ENCODE measurements at places on chromosomes 3 and 15.
A peak's percentile ranks its signal among the peaks of the same experiment; 100 is the strongest.

- no peaks in the 10 kb centered on the region for H3K4me1 ChIP-seq
- H3K27me3 ChIP-seq = no peaks in the 10 kb centered on the region
These were observed 861.6 kb upstream of the DPPA4 start for GRCh38 chr3:110198717-110199587.

DNA sequence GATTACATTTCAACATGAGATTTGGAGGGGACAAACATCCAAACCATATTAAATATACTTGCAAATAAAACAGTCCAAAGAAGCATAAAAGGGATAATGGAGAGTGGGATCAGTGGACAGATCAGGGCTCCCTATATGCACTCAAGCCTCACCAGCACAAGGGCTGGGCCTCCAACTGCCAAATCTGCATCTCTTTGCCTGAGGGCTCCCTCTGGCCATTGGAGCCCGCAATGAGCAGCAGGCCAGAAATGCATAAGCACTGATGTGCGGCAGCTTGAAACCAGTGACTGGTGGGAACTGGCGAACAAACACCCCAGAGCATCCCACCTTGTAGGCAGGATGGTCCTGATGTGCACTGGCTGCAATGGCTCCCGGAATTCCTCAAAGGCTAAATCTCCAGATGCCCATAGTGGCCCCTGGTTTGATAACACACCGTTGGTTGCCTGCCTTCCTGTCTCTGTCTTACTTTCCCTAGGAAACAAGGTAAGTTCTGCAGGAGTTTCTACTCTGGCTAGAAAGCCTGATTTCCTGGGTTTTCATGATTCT, 55.9 kb upstream of the POMGNT2 start:
- peaks cover 3% of the 10 kb centered on the region for H3K4me1 ChIP-seq
- no peak overlapping the region for H3K4me3 ChIP-seq
- peak; percentile 38 for DNase-seq
- H3K36me3 ChIP-seq = no peaks in the 10 kb centered on the region

- H3K4me3 ChIP-seq = no peak overlapping the region
- no peak for DNase-seq
- H3K27me3 ChIP-seq = no peaks in the 10 kb centered on the region
- H3K36me3 ChIP-seq = no peaks in the 10 kb centered on the region
- no peak overlapping the region for H3K27ac ChIP-seq
- no peaks in the 10 kb centered on the region for H3K4me1 ChIP-seq
These were observed 67.2 kb upstream of the TP63 start for GRCh38 chr3:189563853-189564563.

DNA sequence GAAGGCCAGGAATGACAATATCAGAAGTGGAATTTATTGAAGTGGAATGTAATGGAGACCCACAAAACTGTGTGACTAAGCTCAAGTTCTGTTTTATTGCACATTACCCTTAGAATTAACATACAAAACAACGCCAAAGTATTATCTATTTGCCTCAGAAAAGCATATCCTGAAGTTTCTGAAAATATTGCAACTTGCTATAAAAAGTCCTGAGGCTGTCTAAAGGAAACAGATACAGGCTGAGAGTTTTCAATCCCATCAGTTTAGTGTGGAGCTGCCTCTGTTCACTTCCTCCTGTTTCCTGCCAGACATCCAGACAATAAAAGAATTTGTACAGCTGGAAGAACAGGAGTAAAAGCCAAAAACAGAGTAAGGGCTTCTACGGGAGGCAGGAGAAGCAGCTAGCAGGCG, 108.8 kb downstream of the FBN1 start:
- H3K36me3 ChIP-seq = no peaks in the 10 kb centered on the region
- no peak overlapping the region for H3K4me3 ChIP-seq
- no peaks in the 10 kb centered on the region for H3K27me3 ChIP-seq
- no peaks in the 10 kb centered on the region for H3K4me1 ChIP-seq

GRCh38 chr15:34275154-34275553, 50.3 kb downstream of the EMC4 start:
- H3K27me3 ChIP-seq = no peaks in the 10 kb centered on the region
- no peak overlapping the region for H3K27ac ChIP-seq
- no peak overlapping the region for H3K4me3 ChIP-seq
- H3K4me1 ChIP-seq = no peaks in the 10 kb centered on the region

DNA sequence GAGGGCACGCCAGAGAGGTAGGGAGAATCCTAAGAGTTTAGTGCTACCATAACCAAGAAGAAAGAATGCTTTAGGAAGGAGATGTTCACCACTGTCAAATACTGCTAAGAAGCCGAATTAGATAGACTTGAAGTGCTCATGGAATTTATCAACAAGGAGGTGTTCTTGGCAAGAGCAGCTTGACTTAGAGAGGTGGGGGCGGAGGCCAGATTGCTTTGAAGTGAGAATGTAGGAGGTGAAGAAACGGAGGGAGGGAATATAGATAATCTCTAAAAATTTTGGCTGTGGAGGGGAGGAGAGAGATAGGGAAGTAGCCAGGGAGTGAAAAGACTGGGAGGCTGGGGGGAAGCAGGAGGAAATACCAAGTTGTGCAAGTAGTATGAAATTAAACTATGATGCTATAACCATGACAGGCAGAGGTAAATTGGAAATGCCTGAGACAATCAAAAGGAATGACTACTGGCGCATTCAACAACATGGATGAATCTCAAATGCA, 35.5 kb downstream of the GADL1 start:
- no peak for DNase-seq
- H3K4me1 ChIP-seq = no peaks in the 10 kb centered on the region
- no peaks in the 10 kb centered on the region for H3K27me3 ChIP-seq
- H3K36me3 ChIP-seq = no peaks in the 10 kb centered on the region
- H3K4me3 ChIP-seq = no peak overlapping the region

DNA sequence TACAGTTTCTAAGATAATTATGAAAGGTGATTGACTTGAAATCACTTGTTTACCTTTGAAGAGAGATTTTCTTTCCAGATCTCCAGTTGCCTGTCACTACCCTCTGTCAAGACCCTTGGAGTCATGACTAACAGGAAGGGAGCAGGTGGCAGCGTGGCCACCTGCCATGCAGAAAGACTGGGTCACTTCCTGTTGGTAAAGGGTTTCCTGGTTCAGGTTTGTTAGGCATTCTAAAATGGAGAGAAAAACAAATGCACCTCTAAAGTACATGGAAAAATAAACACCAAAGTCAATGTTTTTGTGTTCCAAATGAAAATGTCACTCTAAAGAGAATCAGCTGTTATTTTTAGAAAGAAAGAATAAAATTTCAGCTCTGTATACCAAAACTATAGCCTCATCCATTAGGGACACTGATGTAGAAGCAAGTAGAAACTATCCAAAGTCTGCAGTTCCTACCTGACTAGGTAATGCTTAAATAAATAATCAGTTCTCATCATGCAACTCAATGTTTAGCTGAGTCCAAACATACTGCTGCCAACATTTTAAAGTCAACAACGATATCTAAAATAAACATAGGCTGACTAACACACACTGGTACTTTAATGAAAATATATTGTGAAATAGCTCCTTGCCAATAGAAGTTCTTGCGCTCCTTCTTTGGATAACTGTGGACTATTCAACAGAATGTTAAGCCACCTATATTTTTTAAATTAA, 23.9 kb upstream of the TM4SF1 start:
- no peak for DNase-seq
- no peak overlapping the region for H3K4me3 ChIP-seq

DNA sequence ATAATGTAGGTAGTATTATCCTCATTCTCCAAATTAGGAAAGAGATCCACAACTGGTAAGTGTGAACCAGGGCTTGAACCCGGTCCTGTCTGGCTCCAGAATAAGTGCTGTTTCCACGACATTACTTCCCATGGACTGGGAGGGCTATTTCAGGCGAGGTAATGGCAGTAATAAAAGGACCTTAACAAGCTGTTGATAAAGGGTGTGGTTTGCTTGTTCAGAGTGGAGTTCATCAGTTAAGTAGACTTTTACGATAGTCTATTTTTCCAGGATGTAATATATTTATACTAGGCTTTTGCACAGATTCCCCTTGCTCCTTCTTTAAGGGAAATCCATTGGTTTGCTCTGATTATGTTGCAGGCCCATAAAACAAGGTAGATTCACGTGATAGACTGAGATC, 88.4 kb upstream of the TNFAIP8L3 start:
- H3K4me3 ChIP-seq = no peak overlapping the region
- no peak overlapping the region for H3K27ac ChIP-seq
- no peaks in the 10 kb centered on the region for H3K4me1 ChIP-seq

DNA sequence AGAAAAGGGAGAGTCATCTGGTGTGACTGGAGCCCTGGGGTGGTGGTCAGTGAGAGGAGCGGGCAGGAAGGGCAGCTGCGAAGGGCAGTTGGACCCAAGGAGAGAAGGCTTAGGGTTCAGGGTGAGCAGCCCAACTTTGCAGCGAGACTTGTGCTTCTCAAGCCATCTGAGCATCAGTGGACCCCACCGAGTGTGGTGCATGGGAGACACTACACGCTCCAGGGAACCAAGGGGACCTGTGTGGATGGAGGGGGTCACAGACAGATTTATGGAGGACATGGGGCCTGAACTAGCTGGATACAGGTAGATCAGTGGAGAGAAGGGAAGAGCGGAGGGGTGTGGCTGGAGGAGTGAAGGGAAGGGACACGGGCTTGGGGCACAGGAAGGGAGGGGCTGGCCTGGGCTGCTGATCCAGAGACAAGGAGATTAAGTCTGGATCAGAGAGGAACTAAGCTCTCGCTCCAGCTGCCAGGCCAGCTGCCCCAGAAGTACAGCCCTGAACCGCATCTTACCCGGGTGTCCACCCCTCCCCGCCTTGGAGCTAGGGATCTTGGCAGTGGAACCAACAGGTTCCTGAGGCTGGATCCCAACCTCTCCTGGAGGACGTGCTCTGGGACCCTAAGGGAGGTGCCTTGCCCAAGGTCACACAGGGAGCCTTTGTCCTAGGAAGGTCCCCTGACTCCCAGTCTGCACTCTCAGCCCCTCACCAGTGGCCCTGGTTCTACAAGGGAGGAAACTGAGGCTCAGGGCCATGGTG, 120.5 kb downstream of the CORO2B start:
- no peak overlapping the region for H3K27ac ChIP-seq
- no peak for DNase-seq
- no peak overlapping the region for H3K4me3 ChIP-seq
- no peaks in the 10 kb centered on the region for H3K27me3 ChIP-seq

GRCh38 chr15:48449734-48450133, 118.5 kb downstream of the DUT start:
- H3K4me3 ChIP-seq = no peak overlapping the region
- no peak for DNase-seq
- H3K27ac ChIP-seq = no peak overlapping the region
- peaks cover 3% of the 10 kb centered on the region for H3K4me1 ChIP-seq
- H3K36me3 ChIP-seq = no peaks in the 10 kb centered on the region

GRCh38 chr3:51441282-51442030, 50.4 kb downstream of the RBM15B start:
- H3K27me3 ChIP-seq = no peaks in the 10 kb centered on the region
- DNase-seq = no peak
- no peaks in the 10 kb centered on the region for H3K4me1 ChIP-seq

DNA sequence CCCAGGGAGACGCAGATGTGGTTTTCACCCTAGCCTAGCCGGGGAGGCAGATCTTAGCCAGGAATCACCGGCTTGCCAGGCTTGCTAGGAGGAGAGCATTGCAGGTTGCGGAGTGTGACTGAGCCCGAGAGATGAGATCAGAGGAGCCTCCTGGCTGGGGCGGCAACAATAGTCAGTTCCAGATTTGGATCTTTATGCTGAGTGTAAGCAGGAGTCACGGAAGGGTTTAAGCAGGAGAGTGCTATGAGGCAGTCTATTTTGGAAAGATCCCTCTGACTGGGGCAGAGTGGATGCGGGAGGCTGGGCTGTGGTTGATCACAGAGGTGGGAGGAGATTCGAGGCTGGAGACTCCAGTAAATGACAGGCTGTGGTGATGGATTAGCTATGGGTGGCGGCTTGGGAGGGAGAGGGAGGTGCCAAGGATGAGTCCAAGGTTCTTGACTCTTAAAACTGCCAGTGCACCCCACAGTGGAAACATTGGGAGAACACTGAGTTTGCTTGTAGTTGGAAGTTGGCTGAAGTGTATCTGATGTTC, 10.4 kb upstream of the BAHD1 start:
- peaks cover 10% of the 10 kb centered on the region for H3K4me1 ChIP-seq
- H3K27ac ChIP-seq = no peak overlapping the region
- peak; percentile 55 for DNase-seq

GRCh38 chr3:15223685-15224572, 17.9 kb downstream of the CAPN7 start:
- no peak for DNase-seq
- no peaks in the 10 kb centered on the region for H3K36me3 ChIP-seq
- no peak overlapping the region for H3K4me3 ChIP-seq
- H3K27me3 ChIP-seq = no peaks in the 10 kb centered on the region
- H3K4me1 ChIP-seq = no peaks in the 10 kb centered on the region

DNA sequence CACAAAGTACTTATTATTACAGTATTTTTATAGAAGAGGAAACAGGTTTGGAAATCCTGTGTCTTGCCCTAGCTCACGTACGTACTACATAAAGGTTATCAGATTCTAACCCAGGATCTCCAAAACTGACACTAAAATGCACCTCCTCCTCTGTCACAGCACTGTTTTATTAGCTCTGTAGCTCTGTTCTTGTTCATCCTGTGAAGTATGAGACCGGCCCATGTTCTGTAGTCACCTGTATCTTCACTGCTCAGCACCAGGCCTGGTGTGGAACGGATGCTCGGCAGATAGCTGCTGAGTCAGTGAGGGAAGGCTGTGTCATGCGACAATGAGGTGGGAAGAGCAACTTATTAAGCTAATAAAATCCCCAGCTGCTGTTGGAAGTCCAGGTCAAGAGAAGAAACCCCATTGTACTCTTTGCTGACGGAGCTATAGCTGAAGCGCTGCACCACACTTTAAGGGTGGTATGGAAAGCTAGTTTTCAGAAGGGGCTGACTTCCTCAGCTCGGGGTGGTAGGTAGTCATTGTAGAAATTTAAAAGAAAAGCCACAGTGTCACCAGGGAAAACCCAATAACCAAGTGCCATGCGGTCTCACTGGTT, 22.8 kb downstream of the BCL2A1 start:
- peak; percentile 7 for DNase-seq
- H3K27me3 ChIP-seq = no peaks in the 10 kb centered on the region
- H3K27ac ChIP-seq = no peak overlapping the region
- H3K4me3 ChIP-seq = no peak overlapping the region

DNA sequence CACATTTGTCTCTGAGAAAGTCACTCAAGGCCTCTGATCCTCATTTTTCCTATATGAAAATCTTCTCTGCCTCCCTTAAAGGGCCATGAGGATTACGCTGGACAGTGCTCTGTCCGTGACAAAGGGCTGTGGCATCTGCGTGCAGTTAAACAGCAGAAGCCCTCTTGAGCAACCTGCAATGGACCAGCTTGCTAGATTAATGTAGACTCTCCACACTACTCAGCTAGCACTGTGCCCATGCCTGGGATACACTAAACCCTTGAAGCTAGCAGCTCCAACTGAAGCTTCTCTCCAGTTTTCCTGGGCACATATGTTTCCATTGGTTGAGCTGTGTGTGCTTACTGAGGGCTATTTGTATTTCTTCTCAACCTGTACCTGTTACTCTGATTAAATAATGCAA, 303.8 kb downstream of the RPLP1 start:
- no peak for DNase-seq
- no peak overlapping the region for H3K4me3 ChIP-seq
- H3K4me1 ChIP-seq = no peaks in the 10 kb centered on the region

DNA sequence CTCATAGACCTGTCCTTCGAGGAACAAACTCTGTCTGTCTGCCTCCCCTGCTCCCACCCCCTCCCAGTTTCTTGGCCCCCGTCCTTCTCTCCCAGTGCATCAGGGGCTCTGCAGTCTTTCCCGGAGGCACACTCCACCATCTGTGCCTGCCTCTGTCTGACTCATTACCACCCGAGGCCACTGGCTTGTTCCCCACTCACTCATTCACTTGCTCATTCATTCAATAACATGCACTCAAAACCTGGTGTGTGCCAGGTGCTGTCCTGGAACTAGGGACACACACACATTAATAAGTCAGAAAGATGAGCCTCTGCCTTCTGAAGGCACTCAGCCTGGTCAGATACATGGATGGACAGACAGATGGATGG, 12.4 kb downstream of the AMIGO3 start:
- no peak overlapping the region for H3K4me3 ChIP-seq
- no peak for DNase-seq
- H3K4me1 ChIP-seq = no peaks in the 10 kb centered on the region
- H3K27me3 ChIP-seq = no peaks in the 10 kb centered on the region
- H3K27ac ChIP-seq = no peak overlapping the region
